Renal cortex interstitium (tissue), 15 donors: ENCODE measurements at places on chromosomes 3 and 15. TPM values are rescaled to one million over a fixed set of nuclear protein-coding genes. Genes with fewer than 3 reads are reported as not detected.

DNA sequence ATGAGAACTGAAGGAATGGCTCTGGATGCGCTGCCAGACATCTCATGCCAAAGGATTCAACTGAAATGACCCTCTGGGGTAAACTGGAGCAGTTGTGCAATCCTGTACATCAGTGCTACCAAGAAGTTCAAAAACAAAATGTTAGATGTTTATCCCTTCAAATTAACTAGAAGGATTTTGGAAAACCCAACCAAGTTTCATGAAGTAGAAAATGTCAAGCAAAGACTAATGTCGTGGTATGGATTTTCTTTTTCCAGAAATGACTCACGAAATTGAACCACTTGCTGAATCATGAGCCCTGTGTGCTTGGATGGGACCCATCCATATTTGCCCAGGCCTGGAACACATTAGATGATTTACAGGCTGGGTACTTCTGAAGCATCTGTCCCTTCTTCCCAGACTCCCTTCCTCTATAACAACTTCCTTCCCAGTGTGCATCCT lies 101.6 kb downstream of the LRTM1 start:
- no peak for DNase-seq

DNA sequence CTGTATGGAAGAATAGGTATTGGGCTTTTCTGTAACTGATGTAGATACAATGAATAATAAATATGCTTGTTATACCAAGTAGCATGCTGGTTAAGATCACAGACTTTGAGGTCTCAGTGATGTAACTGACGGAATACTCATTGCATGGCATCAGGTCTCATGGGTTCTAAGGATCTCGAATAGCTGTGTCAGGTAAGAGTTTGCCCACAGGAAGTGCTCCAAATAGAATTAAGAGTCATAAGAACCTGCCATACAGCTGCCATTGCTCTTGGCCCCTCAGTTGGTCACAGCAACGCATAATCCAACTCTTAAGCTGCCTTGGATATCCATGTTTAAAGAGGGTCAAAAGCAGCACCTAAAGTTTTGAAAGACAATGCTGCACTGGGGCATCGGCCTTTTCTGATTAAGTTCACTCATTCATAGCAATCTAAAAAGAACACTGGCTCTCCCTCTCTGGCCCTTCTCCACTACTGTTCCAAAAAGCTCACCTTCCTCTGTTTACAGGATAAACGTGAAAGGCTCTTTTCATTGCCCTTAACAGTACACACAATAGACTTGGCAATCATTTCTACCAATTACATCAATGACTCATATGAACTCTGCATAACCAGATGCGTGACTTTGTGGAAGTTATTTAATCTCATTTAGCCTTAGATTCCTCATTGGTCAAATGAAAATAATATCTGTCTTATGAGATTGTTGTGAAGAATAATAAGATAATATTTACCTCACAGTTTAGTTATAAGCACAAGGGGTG lies 74.6 kb downstream of the ZBTB20 start:
- no peak for DNase-seq

- DNase-seq = peak; percentile 24
These were observed 83.3 kb upstream of the C2CD4B start for GRCh38 chr15:62248277-62248984.

DNA sequence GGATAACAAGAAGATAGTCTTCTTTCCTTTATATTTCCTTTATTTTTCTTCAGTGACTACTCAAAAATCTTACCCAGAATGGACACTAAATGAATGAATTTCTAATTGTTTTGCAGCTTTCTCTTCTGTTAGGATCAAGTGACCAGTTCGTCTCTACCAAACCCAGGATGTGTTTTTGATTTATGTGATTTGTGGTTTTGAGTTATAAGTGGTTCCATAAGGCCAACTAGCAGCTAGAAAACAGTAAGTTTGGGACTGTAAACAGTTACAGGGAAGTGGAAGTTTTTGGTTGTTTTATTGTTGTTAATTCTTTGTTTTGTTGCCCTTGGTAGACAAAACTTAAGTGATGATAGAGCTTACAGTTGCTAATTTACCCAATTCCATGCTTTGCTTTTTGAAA lies 456.5 kb downstream of the IL5RA start:
- no peak for DNase-seq

GRCh38 chr3:72255191-72255590 lies 470.2 kb upstream of the PROK2 start:
- DNase-seq = no peak

DNA sequence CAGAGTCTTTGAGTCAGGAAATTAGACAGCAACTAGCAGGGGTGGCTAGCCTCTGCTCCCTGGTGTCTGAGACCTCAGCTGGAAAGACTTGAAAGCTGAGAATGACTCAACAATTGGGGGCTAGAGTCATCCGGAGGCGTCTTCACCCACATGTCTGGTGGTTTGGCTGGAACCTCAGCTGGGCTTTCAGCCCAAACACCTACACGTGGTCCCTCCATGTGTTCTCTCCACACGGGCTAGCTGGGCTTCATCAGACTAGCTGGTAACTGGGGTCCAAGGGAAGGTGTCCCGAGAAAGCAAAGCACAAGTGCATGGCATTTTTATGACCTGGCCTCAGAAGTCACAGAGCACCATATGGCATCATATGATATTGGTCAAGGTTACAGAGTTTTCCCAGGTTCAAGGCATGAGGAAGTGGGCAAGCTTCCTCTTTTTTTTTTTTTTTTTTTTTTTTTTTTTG lies 19.9 kb upstream of the ABHD2 start:
- no peak for DNase-seq

EFCC1 gene
- 3.3 TPM for polyA plus RNA-seq

- DNase-seq = no peak
These were observed 141.9 kb downstream of the NSMCE3 start for GRCh38 chr15:29127506-29128430.

- no peak for DNase-seq
These were observed 5.4 kb upstream of the CYP1A1 start for GRCh38 chr15:74730619-74731316.
